ENCODE measurements at places on chromosomes 16 and 17.

- no peak for DNase-seq
These were observed 4.4 kb downstream of the SNX20 start for GRCh38 chr16:50676684-50677225.

DNA sequence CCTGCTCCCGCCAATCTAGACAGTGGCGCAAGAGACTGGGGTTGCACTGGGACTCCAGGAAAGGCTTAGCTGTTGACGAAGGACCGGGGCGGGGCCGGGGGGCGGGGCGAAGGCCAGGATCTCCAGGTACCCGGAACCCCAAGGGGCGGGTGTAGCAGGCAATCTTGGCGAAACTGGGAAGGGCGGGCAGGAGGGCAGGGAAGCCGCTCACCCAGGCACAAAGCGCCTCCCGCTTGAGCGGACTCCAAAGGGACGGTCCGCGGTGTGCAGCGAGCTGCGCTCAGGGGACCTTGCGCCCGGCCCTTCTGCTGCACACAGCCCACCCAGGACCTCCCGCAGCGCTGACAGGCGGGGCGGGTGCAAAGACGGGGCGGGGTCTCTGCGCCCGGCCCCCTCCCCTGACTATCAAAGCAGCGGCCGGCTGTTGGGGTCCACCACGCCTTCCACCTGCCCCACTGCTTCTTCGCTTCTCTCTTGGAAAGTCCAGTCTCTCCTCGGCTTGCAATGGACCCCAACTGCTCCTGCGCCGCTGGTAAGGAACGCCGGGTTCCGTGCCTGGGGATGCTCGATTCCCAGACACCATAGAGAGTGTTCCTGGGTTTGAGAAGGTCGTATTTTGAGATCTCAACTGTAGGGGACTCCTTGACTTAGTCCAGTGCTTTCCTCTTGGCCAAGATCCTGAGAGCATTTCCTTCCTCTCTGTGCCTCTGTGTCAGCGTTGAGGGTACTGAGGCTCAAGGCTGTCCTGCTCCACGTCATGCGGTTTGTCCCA lies at the start of gene MT1F:
TSS of gene MT1F (plus strand) at position 405 of the 772 bp plus-strand sequence. CDS start at position 505, 100 bp downstream.
- DNase-seq: no peak

- no peak for DNase-seq
These were observed 744 bp upstream of the METRNL start for GRCh38 chr17:83078378-83079351.

DNA sequence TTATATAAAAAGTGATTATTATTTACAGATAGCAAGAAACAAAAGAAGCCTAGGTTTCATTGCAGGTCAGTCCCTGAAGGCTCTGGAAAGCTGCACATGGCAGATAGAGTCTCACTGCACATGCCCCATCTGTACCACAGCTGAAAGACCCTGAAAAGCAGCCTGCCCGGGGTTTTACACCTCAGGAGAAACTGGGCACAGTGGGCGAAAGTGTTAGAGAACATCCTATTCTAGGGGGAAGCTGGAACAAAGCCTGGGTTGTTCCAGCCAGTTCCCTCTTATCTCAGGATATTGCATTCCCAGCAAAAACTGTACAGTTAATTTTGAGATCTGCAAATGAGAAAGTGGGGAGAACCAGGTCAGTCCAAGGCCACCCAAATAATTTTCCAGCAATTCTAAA lies 419.7 kb downstream of the CNTNAP4 start:
- no peak for DNase-seq

GRCh38 chr17:2158396-2158780 lies 103.5 kb downstream of the HIC1 start:
- no peak for DNase-seq

DNA sequence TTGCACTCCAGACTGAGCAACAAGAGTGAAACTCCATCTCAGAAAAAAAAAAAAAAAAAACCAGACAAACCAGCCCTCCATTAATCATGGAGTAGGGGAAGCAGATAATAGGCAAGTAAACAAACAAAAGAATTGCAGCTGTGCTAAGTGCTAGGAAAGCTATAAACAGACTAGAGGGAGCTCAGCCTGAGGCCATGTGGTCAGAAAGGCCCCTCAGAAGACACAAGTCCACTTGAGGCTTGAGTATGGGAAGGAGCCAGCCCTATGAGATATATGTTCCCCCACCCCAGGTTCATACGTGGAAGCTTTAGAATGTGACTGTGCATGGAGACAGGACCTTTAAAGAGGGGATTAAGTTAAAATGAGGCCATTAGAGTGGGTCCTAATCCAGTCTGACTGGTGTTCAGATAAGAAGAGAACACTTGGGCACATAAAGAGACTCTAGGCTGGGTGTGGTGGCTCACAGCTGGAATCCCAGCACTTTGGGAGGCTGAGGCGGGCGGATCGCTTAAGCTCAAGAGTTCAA lies 132.6 kb upstream of the NOL11 start:
- DNase-seq: no peak

DNA sequence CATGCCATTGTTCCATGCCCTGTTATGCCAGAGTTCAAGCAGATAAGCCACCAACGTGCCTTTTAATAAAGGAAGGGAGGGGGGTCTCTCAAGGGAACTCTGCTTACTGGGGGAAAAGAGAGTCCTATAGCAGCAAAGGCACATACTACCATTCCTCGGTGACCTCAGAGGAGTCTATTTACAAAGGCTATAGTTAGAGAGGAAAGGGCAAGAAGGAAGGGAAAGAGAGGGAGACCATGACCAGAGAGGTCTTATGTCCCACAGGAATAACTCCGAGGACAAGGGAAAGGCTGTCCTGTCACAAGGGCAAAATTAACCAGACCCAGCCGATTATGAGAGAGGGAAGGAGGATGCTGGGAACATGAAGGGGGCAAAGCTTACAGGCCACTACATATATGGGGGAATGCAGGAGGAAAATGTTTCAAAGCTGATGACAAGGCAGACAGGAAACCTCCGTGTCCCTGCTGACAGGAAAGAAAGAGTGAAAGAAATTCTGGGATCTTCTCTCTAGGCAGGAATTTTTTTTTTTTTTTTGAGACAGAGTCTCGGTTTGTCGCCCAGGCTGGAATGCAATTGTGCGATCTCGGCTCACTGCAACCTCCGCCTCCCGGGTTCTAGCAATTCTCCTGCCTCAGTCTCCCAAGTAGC lies 51.5 kb downstream of the HIC1 start:
- DNase-seq: no peak

GRCh38 chr16:4505356-4506147 lies 29.4 kb downstream of the HMOX2 start:
- no peak for DNase-seq

GRCh38 chr16:67726106-67727034 lies 7.3 kb upstream of the GFOD2 start:
- no peak for DNase-seq

- DNase-seq: no peak
These were observed 59.2 kb downstream of the ATP2C2 start for GRCh38 chr16:84427553-84427952.

DNA sequence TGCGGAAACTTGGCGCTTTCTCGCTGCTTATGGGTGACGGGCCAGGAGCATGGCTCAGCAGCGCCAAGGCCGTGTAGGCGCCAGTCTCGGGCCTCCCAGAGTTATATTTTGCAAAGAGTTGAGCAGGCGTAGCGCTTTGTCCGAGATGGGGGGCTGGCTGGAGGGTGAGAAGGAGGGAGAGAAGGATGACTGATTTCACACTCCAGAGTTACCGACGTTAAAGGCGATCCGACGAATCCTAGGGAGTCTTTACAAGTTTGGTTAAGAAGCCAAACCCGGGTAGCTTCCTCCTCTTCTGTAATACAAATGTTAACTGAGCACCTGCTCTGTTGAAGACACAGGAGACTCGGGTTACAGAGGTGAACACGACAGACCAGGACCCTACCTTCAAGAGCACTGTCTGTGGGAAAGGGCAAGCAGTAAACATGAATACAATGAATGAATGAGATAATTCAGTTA lies 782 bp downstream of the POLR2A start:
- no peak for DNase-seq

DNA sequence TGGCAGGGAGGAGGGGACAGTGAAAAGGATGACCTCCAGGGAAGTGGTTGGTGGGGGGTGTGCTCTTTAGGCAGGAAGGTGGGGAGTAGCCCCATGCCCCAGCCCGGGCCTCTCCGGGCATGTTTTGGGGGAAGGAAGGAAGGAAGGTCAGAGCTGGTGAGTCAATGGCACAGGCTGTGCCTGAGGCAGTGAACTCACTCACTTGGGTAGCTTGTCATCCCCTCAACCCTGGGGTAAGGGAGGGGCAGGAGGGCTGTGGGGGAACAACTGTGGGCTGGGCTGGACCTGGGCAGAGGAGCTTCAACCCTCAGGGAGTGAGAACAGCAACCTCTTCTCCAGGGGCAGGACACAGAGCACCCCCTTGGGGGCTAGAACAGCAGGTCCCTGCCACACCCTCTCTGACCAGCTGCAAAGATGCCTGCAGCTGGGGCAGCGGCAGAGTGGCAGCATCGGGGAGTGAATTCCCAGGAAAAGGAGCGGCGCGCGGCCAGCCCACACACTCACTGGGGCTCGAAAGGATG lies 6.3 kb downstream of the CSF3 start:
- no peak for DNase-seq

GRCh38 chr17:45186801-45187354 lies 25.2 kb downstream of the HEXIM2 start:
- no peak for DNase-seq

Data from left forelimb (tissue), 1 donor.